ENCODE measurements at places on chromosomes 3 and 15.

GRCh38 chr3:133196527-133196926 is 158.3 kb downstream of the TMEM108 start:
- DNase-seq, result no peak

DNA sequence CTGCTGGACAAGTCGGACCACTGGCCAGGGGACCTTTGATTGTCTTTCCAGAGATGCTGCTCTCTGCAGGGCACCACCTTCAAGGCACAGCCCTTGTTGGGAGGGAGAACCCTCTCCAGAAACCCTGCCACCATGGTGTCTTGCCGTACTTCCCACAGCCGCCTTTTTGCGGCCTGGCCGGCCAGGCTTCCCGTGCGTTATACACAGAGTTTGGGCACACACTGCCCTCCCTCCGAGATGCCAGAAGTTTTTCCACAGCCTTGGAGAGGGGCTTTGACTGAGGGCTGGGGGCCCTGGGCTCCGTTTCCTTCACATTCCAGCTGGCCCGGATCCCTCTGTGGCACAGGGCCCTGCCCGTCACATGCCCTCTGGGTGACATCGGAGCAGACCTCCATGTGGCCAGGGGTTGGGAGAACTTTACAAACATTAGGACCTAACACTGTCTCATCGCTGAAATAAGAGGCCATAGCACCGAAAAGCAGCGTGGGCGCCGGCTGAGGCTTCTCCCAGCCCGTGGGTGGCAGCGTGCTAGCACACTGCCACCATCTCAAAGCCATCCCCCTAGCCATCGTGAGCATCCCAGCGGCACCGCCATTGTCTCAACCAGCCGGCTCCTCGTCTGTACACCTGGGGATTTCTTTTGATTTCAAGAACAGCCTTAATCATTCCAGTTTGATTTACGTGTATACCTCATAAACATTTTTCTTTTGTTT is 6.3 kb upstream of the APEH start:
- DNase-seq, result no peak

- no peak for DNase-seq
Observed at GRCh38 chr3:4495294-4496086, 2.3 kb downstream of the ITPR1 start.

GRCh38 chr3:71780430-71780829 is 4.5 kb downstream of the PROK2 start:
- no peak for DNase-seq

DNA sequence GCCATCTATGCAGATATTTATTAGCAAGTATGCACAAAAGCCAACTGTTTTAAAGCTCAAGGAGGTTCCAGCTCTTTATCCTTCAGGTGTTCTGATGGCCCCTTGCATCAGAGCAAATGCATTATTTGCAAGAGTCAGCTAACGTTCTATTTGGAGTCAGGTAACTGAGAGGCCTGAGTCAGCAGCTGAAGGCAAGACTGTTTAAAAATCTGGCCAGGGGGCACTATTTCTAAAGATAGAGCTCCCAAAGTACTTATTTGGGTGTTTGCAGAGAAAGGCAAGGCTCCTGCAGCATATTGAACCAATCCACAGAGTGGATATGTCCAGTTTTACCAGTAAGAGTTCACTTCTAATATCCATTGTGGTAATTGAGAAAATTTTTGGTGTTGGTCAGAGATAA is 146.1 kb downstream of the LRTM1 start:
- DNase-seq, result no peak

Measured in Daoy (cell line).